ENCODE measurements at places on chromosomes 13 and 19. TPM values are rescaled to one million over a fixed set of nuclear protein-coding genes. Genes with fewer than 3 reads are reported as not detected.

- DNase-seq: no peak
Measured at GRCh38 chr13:25248071-25248470, 39.2 kb downstream of the MTMR6 start.

Gene CFAP97D2
- total RNA-seq: not detected

- no peak for DNase-seq
Measured at GRCh38 chr19:43774103-43774939, 6.5 kb downstream of the KCNN4 start.

GRCh38 chr19:17402982-17403855, 2.2 kb downstream of the BST2 start:
- DNase-seq: no peak

DNA sequence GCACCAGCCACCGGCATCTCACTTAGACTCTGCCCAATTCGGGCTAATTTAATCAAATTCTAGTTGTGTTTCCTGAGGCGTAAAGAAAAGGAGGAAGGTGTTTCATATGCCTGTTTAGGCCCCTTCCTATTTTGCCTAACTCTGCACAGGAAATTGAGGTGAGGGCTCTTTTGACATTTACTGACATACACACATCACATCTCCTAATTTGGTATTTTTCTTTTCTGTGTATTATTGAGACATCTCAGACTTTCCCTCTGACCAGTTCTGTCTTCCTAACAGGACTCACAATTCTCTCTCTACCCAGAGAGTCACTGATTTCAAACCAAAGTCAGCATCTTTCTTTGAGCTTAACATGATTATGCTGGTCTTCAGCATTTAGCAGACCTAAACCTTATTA, 7.9 kb downstream of the CEACAM3 start:
- DNase-seq: no peak

- DNase-seq: no peak
Measured at GRCh38 chr19:55319785-55320184, 5.4 kb downstream of the TMEM150B start.
